ENCODE measurements at places on chromosomes 2 and 18.

GRCh38 chr2:179995741-179996515, 11.2 kb downstream of the CWC22 start:
- DNase-seq: no peak

- no peak for DNase-seq
Measured at GRCh38 chr2:215946586-215946985, 66.8 kb downstream of the MREG start.

GRCh38 chr2:10522726-10523405, 74.7 kb upstream of the ODC1 start:
- DNase-seq: no peak

DNA sequence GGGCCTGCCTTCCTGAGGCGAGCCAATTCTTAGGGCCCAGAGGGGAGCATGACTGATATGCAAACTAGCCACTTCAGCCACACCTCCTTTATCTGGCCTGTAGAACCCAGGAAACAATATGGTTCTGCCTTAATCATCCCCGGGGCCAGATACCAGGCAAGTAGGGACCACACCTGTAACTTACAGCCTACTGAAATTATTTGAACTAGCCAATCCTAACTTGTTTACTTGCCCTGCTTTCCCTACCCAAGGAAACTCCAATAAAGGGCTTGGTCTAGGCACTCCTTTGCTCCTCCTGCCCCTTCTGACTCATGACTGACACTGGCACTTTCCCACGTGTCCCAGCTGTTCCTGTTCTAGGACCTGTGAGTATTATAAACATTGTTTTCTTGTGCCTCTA, 57.6 kb downstream of the MYOM1 start:
- DNase-seq: no peak

DNA sequence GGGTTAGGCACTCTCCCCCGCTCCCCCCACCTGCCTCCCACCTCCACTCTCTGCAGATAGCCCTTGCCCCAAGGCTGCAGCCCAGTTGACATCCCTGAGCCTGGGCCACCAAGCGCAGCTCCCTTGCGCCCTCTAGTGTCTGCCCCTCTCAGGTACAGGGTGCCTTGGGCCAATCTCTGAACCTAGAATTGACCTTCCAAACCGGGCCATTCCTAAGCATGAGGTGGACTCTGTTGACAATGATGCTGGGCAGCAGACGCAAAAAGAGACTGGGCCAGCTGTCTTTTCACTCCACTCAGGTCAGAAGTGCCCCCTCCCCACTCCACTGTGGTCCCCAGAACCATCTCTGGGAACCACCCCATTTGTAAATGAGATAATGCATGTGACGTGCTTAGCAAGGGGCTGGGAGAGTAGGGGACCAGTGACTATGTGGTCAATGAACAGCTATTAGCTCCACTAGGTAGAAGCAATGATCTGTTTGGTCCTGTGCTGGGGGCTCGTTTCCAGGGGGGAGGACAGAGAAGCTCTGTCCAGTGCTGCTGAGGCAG, 43.3 kb upstream of the PLB1 start:
- peak; percentile 74 for DNase-seq

GRCh38 chr2:121788685-121789084, 33.2 kb downstream of the TSN start:
- DNase-seq: no peak

DNA sequence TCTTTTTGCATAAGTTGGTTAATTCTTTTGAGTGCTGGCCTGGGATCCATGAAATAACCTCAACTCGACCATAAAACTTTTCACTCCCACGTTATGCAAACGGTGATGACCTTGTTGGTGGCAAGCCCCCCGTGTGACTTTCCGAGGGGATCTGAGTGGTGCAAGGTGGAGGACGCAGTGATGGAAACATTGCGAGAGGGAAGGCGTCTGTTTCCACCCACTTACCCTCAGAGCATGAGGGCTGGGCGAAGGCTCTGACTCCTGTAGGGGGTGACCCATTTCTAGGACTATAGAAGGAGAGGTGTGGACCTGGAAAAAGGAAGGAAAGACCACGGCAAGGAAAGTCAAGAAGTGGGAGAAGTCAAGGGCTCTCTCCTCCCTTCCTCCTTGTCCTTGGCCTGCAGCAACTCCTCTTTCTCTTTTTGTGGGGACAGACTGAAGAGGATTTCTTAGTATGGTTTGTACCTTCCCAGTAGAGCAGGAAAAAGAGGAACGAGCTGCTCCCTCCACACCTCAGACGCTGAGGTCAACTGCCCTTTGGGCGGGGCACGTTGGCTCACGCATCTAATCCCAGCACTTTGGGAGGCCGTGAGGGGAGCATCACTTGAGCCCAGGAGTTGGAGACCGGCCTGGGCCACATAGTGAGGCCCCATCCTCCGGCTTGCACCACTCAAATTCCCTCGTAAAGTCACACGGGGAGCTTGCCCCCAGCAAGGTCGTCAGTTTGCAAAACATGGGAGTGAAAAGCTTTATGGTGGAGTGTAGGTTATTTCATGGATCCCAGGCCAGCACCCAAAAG, 15.5 kb upstream of the CD8A start:
- no peak for DNase-seq

DNA sequence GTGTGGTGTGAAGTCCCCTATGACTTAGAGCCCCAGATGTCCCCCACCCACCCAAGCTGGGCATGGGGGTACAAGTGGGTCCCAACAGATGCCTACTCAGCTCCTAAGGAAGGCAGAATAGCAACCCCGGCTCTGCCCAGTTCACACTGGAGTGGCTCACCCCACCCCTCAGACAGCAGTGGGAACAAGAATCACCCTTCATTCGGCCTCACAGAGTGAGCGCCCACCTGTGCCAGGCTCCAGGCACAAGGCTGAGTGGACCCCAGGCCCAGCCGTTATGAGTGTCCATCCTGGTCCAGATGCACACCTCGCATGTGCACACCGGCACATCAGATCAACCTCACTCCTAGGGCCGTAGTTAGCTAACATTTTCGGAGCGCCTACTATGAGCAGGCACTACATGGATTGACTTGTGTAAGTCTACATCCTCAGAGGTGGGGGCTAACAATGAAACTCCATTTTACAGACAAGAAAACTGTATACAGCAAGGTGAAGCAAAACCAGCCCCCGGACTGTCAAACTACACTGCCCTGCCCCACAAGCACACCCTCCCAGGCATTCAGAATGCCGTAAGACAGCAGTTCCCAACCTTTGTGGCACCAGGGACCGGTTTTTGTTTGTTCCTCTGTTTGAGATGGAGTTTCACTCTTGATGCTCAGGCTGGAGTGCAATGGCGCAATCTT, 2.8 kb upstream of the ASTL start:
- no peak for DNase-seq

GRCh38 chr2:46126571-46126970, 170.6 kb upstream of the EPAS1 start:
- DNase-seq: no peak

- no peak for DNase-seq
Measured at GRCh38 chr2:102484310-102485061, 11.5 kb downstream of the SLC9A4 start.

DNA sequence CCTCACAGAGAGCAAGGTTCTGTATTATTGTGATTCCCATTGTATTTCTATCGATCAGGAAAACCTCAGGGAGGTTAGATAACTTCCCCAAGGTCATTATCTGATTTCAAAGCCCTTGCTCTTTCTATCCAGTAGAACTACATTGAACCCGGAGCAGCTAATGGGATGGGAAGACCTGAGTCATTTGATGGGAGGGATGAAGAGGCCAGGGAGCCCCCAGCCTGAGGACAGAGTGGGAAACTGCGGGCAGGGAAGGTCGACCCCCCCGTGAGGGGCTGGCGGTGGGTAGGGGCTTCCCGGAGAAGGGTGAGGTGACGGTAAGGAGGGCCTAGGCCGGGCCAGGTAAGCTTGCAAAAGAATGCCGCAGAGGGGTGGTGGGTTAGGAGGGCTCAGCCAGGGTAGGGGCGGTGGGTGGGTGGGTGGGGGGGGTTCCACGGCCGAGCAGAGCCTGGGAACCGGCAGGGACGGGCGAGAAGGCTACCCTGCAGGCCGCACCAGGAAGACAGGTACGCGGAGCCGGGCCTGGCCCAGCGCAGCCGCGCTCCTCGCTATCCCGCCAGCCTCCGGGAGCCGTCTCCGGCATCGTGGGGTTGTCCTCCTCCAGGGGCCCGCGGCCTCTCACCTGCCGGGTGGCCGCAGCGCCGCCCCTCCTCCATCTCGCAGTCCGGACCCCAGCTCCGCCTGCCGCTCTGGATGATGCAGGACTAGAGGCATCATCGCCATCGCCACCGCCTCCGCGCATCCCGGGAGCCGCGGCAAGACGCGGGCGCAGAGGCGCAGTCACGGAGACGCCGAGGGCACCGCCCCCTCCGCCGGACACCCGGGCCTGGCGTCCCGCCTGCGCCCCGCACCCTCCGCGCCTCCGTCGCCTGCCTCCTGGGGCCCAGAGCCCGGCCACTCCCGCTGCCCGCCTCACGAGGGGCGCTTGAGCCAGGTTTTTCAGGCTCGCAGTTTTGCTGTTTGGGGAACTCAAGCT, at the start of gene GPR75:
Gene GPR75, minus strand, starts transcription at position 762 of the 976 bp plus-strand sequence. CDS start 5,211 bp downstream, outside the sequence.
- no peak for DNase-seq

- DNase-seq: no peak
Measured at GRCh38 chr2:50345701-50346591, 686.0 kb downstream of the NRXN1 start.

DNA sequence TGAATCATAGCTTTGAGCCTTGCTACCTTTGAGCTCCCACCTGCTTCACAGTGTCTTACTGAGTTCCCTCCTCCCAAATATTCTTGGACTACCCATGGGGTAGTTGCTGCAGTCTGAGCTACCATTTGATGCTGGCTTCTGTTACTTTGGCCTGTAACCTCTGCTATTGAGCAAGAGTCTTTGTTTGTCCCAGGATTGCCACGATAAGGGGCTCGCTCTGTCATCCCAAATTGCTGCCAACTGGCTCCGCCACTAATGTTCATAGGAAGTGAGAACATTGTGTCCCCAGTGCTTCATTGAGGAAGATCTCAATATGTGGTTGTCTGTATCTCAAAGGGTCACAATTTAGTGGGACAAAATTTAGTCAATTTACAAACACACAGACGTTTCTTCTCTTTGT, 103.8 kb downstream of the TRIM43 start:
- no peak for DNase-seq
